ENCODE measurements at places on chromosomes 5 and 9. TPM values are rescaled to one million over a fixed set of nuclear protein-coding genes. Genes with fewer than 3 reads are reported as not detected.

DNA sequence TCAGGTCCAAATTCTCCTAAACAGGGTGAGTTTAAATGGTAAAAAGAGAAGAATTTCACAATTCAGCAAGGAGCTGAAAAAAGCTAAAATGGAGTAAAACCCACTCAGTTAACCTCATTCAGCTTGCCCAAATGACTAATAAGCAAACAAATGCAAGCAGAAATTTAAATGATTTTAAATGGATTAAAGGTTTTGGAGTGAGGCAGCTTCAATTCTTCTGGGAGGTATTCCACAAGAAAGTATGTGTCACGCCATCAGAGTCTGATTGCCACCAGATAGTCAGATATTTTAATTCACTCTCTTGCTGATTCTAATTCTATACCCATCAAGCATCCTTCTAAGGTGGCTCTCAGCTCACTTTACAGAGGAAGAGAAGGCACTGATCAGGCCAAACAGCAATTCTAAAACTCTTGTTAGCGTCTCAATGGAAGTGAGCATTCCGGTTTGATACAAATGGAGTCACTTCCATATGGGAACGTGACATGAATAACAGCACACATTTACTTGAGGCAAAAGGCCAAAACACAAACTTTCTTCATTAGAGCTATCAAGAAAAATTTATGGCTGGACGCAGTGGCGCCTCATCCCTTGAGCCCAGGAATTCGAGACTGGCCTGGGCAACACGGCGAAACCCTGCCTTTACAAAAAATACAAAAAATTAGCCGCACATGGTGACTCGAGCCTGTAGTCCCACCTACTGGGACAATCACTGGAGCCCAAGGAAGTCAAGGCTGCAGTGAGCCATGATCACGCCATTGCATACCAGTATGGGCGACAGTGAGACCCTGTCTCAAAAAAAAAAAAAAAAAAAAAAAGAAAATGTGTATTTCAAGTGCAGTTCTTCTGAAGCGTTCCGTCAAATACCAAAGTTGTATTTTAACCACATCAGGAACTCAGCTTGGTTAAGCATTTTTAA is 2.0 kb downstream of the CLK4 start:
- H3K27me3 ChIP-seq = no peaks in the 10 kb centered on the region
- no peak for DNase-seq
- H3K27ac ChIP-seq = peak overlapping the region; percentile 98
- peaks cover 34% of the 10 kb centered on the region for H3K36me3 ChIP-seq
- H3K4me1 ChIP-seq = peaks cover 61% of the 10 kb centered on the region

- H3K4me1 ChIP-seq = no peaks in the 10 kb centered on the region
- H3K27ac ChIP-seq = no peak overlapping the region
- no peak for DNase-seq
- H3K36me3 ChIP-seq = no peaks in the 10 kb centered on the region
- H3K27me3 ChIP-seq = no peaks in the 10 kb centered on the region
Observed at GRCh38 chr5:149803641-149804468, 73.7 kb downstream of the PPARGC1B start.

GRCh38 chr9:79195879-79196278 is 375.9 kb upstream of the TLE4 start:
- no peaks in the 10 kb centered on the region for H3K4me1 ChIP-seq
- no peak overlapping the region for H3K27ac ChIP-seq
- DNase-seq = no peak

GRCh38 chr5:148267962-148268361 is 632 bp upstream of the SPINK13 start:
- no peak for DNase-seq
- H3K27me3 ChIP-seq = no peaks in the 10 kb centered on the region
- H3K4me1 ChIP-seq = no peaks in the 10 kb centered on the region
- H3K36me3 ChIP-seq = no peaks in the 10 kb centered on the region
- H3K27ac ChIP-seq = no peak overlapping the region

- H3K4me1 ChIP-seq = no peaks in the 10 kb centered on the region
- no peak for DNase-seq
- no peaks in the 10 kb centered on the region for H3K27me3 ChIP-seq
- H3K27ac ChIP-seq = no peak overlapping the region
Observed at GRCh38 chr5:150021491-150022157, 21.1 kb downstream of the HMGXB3 start.

Gene EIF4E1B
- total RNA-seq = not detected

Gene ANKRD34B
- total RNA-seq = not detected
